ENCODE measurements at places on chromosomes 7 and 10. TPM values are rescaled to one million over a fixed set of nuclear protein-coding genes. Genes with fewer than 3 reads are reported as not detected.
A peak's percentile ranks its signal among the peaks of the same experiment; 100 is the strongest.

DNA sequence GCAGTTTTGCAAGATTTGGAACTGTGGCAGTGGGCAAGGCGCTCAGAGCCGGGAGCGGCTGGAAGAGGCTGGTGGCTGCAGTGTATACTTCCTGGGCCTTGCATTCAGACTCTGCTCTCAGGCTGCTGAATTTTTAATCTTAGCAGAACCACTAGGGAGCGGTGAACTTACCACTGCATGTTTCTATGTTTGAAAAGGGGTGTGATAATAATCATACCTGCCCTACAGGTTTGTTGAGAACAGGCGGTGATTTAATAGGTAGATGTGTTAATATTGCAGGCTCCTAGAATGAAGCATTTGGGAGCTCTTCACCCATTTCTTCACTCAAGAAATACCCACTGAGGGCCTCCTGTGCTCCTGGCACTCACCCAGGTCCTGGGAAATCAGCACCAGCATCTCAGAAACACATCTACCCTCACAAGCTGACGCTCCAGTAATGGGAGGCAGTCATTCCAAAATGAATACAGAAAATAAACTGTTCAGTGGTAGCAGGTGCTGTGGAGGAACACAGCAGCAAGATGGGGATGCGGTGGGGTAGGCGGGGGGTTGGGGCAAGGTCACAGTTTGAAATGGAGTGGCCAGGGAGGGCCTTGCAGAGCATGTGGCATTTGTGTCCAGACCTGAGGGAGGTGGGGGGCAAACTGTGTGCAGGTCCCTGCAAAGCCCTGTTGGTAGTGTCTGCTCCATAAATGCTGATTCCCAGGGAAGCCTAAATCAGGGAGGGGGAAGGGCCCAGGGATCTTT, 41.0 kb downstream of the VWA2 start:
- no peak for DNase-seq

GRCh38 chr7:158077934-158078910, 509.4 kb downstream of the PTPRN2 start:
- no peak for DNase-seq

GRCh38 chr7:30914596-30914995, 2.9 kb downstream of the AQP1 start:
- DNase-seq, result no peak

- DNase-seq, result peak; percentile 37
Measured at GRCh38 chr7:32937344-32938174, 19.7 kb upstream of the FKBP9 start.

Gene WDFY4
- polyA plus RNA-seq, result 1.6 TPM

DNA sequence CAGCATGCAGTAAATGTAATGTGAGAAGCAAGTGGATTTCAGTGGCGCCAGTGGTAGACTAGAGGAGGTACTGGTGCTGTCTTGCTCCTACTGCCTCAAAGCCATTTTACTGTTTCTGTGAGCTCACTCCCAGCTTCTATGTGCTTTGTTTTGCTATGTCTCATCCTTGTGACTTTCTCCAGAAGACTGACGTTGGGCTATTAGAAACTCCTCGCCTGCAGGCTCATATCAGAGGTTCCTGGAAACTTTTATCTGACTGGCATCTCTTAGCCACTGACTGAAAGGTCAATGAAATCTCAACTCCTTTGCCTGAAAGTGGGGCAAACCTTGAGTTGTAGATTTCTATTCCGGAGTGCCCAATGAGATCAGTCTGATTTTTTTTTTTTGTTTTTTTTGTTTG, 66.4 kb upstream of the SORCS1 start:
- DNase-seq, result no peak

Measured in right renal cortex interstitium (tissue), 3 donors.